Stimulated activated CD8-positive, alpha-beta memory T cell treated with anti-CD3 and anti-CD28 coated beads, Interleukin-7, amount 100 ng/mL, for 24 hours (primary cell): ENCODE measurements at places on chromosomes 6 and 20.

- DNase-seq, result no peak
Observed at GRCh38 chr20:46592580-46593362, 42.3 kb upstream of the OCSTAMP start.

DNA sequence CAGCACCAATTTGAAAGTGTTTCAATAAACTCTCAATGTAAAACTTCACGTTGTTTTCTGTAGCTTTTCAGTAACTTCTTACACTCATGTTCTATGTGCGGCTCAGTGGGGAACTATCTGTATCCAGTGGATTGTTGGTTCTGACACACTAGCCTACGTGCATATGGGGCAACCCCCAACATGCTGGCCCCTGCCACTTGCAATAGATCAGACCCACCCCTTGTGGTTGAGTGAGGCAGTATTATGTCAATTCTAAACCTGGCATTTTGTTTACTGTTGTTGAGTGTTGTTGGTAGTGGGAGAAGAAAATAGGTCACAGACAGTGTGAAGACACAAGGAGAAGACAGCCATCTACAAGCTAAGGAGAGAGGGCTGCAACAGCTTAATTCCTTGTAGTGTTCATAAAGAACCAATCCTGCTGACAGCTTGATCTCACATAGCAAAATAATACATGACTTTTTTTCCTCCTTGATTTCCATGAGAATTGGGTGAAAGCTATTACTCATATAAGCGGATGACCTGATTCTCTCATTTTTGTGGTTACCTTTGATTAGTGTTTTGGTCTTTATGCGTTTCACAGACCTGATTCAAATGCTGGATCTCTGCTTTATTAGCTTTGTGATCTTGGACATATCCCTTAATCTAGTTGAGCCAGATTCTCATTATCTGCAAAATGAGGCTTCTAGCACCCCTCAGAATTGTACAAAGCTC is 320.4 kb downstream of the LAMA2 start:
- no peak for DNase-seq

- DNase-seq, result no peak
Observed at GRCh38 chr6:38909015-38909730, 139.4 kb upstream of the GLP1R start.

GRCh38 chr6:119186490-119186889 is 108.0 kb upstream of the FAM184A start:
- DNase-seq, result no peak

- DNase-seq, result no peak
Observed at GRCh38 chr6:125339653-125340052, 37.9 kb upstream of the HDDC2 start.

GRCh38 chr20:34920055-34920454 is 35.6 kb downstream of the GSS start:
- no peak for DNase-seq

GRCh38 chr20:35000311-35000921 is 44.7 kb downstream of the MYH7B start:
- no peak for DNase-seq

DNA sequence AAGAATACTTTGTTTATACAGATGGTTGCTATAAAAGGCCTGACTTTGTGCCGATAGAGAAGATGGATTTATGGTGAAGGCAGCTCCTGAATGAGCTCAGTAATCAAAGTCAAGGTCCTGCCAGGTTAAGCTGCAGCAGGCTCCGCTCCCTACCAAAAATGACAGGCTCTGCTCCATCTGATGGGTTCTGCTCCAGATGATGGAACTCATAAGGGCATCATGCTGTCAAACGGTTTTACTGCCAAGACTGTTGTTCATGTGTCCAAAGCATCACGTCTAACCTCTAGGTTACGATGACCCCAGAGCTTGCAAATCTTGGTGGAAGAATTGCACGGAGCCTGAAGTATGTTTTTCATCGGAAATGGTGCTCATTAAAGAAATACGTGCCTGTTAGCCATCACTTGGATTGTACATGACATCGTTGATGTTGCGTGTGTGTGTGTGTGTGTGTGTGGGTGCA is 19.2 kb upstream of the PTGIS start:
- DNase-seq, result no peak

GRCh38 chr6:15274692-15275387 is 29.0 kb downstream of the JARID2 start:
- no peak for DNase-seq

DNA sequence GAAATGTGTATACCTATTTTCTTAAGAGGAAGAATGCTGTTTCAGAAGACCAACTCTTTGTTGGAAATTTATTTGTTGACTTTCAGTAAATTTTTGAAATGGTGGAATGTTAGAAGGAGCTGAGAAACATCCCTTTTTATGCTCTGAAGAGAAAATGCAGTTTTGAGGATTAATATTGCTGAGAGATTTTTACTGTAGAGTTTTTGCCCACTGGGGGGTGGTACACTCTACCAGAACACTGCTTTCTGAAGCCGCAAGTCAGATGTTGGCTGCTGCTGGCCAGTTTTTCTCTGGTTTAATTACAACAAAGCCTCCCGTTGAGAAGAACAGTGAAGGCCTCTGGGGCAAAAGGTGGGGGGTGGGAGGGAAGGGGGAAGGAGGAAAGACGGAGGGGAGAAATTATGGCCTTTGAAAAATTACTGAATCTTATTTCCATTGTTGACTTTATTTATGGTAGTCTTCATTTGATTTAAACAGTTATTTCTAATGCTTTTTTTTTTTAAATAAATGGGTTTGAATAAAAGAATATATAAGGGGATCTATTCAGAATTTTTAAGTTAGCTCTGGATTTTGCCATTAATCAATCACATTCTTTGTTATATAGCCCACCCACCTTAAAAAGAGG is 3.0 kb downstream of the FLRT3 start:
- DNase-seq, result no peak
